NCI-H146 (cell line): ENCODE measurements at places on chromosomes 7 and 10.

DNA sequence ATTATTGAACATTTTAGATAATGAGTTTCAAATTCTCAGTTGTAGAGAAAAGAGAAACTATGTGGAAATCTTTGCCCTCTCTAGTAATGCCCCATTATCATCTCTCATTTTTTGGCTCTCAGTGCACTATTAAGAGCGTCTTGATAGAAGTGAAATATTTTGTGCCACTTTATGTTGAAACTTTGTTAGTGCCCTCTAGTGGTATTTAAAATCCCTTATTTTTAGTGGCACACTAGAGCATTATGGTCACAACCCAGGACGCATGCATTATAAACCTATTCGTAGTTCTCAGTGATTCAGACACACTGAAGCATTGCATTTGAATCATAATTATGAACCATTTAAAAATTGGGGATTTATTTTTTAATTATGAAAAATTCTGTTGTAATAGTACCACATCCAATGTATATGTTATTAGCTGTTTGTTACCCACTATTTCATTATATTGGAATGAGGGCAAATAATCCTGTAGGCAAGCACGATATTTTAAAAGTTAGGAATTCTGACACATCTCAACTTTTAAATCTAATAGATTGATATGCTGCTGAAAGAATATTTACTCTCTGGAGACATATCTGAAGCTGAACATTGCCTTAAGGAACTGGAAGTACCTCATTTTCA, 21.9 kb downstream of the PDCD4 start:
- peak; percentile 44 for DNase-seq

DNA sequence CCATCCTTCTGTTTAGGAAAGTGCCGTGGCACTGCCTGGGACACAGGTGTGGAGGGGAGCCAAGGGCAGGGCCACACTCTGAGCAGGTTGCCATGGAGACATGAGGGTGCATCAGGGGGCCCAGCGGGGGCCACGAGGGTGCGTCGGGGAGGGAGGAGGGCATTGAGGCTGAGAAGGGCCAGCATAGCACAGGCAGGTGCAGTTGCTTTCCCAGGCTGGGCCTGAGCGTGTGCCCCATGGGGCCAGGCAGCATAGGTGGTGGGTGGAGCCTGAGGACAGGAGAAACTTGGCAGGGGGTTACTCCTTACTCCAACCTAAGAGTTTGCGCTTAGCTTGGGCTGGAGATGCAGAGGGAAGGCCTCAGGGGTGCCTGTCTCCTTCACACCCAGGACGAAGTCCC, 15.2 kb downstream of the YKT6 start:
- peak; percentile 86 for DNase-seq

GRCh38 chr7:145134377-145134776, 298.5 kb upstream of the TPK1 start:
- DNase-seq = no peak

DNA sequence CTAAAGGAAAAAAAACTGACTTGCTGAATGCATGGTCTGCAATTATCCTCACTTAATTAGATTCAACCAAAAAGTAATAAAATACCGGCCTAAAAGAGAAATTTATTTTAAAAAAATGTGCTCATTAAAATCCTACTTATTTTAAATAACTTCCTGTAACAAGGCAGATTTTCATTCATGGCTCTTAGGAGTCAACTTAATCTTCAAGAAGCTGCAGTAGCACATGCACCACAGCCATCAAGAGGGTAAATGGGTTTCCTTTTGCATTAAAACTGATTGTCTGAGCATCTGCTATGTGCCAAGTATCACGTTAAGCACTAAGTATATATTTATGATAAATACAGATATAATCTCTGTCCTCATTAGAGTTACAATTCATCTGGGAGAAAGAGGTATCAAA, 69.9 kb downstream of the SNX13 start:
- no peak for DNase-seq

DNA sequence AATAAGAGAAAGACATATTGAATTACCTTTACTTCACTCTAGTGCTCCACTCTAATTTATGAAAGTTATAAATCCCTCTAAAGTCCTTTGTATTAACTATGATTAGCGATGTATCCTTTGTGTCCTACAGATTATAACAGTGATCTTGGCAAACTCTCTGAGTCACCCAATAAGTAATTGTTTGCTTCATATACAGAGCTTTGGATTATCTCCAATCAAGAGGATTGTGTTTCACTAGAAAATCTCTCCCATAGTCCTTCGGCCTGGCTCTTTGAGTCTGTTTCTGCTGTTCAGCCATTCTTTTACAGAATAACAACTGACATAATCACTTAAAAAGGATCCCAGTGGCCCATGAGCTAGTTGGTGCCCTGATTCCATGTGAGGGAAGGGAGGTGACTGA, 9.5 kb downstream of the LMOD2 start:
- no peak for DNase-seq

DNA sequence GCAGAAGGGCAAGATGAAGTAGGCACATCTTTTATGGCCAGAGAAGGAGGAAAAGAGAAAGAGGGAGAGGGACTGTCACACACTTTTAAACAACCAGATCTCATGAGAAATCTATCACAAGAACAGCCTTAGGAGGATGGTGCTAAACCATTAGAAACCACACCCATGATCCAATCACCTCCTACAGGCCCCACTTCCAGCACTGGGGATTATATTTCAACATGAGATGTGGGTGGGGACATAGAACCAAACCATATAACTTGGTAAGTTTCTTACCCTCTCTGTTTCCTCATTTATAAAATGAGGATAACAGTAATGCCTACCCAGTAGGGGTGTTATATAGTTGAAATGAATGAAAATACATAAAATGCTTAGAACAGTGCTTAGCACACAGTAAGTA, 66.0 kb downstream of the CHCHD3 start:
- DNase-seq = no peak

DNA sequence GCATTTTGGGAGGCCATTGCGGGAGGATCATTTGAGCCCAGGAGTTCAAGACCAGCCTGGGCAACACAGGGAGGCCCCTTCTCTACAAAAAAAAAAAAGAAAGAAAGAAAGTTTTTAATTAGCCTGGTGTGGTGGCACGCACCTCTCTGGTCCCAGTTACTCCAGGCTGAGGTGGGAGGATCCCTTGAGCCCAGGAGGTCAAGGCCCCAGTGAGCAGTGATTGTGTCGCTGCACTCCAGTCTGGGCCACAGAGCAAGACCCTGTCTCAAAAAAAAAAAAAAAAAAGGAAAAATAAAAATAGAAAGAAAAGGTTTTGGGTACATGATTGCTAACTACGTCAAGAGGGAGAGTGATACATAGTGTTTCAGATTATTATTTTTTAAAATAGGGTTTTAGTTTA, 2.0 kb upstream of the USP54 start:
- DNase-seq = no peak

GRCh38 chr10:87860156-87860795, 3.1 kb downstream of the KLLN start:
- DNase-seq = peak; percentile 51

DNA sequence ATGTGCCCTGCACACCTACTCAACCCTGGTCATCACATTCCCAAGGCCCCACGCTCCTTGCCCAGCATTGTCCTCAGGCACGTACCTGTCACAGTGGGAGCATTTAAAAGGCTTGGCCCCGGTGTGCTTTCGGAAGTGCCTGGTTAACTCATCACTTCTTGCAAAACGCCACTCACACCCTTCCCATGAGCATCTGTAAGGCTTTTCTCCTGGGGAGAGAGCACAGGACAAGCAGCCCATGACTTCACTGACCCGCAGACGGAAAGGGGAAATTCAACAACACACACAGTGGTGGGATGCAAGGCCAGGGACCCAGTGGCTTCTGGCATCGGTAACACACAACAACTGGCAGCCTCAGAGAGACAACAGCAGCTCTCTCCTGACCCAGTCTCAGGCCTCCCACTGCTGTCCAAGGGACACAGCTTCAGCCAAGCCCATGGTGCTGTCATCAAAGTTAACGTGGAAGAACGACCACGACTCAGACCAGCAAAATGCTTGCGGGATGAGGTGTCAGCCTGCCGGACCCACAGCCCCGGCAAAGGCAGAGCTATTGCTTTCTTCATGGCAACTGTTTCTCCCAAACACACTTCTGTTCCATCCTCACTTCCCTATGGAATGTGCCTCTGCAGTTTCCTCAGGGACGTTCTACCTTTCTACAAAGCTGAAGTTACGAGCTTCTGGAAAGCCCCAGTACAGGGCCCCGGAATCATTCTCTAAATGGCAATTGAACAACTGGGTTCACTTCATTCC, 4.8 kb downstream of the KLF6 start:
- DNase-seq = no peak

DNA sequence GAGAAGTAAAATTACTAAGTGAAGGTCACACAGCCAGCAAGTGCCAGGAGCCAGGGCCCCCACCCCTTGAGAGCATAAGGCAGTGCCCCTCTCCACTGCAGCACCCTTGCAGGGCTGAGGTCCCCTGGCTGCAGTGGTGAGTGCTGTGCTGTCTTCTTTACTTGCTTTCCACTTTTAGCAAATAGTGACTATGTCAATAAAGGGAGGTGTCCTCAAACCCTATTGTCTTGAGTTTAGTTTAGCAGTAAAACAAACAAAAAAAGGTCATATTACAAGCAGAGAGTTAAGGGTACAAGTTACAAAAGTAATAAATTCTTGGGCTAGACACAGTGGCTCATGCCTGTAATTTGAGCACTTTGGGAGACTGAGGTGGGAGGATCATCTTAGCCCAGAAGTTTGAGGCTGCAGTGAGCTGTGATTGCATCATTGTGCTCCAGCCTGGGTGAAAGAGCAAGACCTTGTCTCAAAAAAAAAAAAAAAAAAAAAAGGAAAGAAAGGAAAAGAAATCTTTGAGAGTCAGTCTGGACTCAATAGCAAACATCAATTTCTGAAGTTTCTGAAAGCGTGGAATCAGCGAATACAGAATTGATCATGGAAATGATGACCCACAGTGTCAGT, 39.0 kb upstream of the KIF5B start:
- no peak for DNase-seq

- no peak for DNase-seq
Observed at GRCh38 chr7:82358923-82359322, 84.7 kb downstream of the CACNA2D1 start.

DNA sequence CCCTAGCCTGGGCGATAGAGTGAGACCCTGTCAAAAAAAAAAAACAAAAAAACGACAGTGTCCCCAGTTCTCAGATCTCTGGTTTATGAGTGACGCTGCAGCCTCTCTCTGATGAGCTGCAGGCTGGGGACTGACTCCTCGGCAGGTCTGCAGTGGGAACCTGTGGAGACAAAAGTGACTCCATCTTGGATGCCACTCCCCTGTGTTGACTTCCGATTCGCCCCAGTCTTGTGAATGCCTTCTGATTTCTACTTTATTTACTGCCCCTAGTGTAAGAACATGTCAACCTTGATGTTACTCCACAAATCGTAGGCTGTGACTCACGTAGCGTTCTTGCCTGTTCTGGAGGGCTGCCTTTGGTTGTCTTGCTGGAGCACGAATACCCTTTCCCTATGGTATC, 6.2 kb downstream of the TACR2 start:
- no peak for DNase-seq

GRCh38 chr7:55156919-55157763, 138.3 kb downstream of the EGFR start:
- DNase-seq = peak; percentile 27

- no peak for DNase-seq
Observed at GRCh38 chr7:117929237-117929636, 56.0 kb upstream of the CTTNBP2 start.

GRCh38 chr7:55343002-55343781, 21.9 kb upstream of the LANCL2 start:
- DNase-seq = no peak

GRCh38 chr7:114659409-114660125, 245.0 kb downstream of the FOXP2 start:
- DNase-seq = no peak

DNA sequence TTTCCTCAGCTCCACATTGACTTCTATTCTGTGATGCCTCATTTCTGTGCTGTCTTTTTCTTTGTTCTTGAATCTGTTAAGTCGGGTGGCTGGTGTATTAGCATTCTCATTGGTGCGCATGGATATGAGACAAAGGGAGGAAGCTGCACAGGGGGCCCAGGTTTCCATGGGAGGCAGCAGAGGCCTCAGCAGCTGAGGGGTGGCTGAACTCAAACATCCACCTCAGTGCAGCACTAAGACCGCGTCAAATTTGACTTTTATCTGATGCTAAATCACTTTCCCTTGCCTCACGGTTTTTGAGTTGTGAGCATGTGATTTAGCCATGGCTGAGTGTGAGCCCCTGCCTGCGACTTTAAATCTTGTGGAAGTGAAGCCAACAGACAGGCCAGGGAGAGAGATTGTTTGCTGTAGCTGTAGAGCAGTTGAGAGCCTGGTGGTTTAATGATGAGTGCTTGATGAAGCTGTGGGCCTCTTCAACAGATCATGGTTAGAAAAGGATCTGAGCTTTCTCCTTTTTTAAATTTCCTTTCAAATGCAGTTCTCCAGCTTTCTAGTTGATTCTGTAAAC, 193.3 kb upstream of the ZNF804B start:
- DNase-seq = no peak

GRCh38 chr7:29468196-29468595, 95.4 kb upstream of the PRR15 start:
- DNase-seq = no peak

- DNase-seq = peak; percentile 7
Observed at GRCh38 chr7:108294595-108294994, 161.6 kb downstream of the NRCAM start.

GRCh38 chr10:100894033-100894432, 18.7 kb upstream of the SLF2 start:
- peak; percentile 13 for DNase-seq

DNA sequence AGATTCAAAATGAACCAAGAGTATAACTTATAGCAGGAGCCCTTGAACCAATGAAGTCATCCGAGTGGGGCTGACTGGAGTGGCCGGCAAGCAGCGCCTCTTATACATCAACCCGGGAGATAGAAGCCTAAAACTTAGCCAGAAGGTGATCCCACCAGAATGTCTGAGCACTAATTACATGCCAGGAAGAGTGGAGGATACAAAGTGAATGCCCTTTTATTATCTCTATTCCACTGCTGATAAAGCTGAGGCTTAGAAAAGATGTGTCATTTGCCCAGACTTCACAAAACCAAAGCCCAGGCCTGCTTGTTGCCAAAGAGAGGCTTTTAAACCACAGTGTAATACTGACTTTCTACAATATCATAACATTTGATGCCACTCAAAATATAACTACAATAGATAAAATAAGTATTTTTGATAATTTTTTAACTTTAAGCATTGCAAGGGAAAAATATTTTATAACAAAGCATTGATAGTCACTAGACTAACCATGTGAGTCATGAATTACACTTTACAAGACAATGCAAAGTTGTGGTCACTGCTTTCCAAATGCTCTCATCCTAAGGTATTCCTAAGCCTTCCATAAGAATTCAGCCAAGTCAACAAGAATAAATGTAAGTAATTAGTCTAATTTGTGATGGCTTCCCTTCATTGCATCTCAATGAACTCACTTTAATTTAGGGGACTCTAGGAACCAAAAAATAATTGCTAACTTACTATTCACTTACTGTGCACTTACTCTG, 58.6 kb upstream of the ARID5B start:
- DNase-seq = no peak
